GM23248 (cell line): ENCODE measurements at places on chromosomes 13 and 19. TPM values are rescaled to one million over a fixed set of nuclear protein-coding genes. Genes with fewer than 3 reads are reported as not detected.
A peak's percentile ranks its signal among the peaks of the same experiment; 100 is the strongest.

DNA sequence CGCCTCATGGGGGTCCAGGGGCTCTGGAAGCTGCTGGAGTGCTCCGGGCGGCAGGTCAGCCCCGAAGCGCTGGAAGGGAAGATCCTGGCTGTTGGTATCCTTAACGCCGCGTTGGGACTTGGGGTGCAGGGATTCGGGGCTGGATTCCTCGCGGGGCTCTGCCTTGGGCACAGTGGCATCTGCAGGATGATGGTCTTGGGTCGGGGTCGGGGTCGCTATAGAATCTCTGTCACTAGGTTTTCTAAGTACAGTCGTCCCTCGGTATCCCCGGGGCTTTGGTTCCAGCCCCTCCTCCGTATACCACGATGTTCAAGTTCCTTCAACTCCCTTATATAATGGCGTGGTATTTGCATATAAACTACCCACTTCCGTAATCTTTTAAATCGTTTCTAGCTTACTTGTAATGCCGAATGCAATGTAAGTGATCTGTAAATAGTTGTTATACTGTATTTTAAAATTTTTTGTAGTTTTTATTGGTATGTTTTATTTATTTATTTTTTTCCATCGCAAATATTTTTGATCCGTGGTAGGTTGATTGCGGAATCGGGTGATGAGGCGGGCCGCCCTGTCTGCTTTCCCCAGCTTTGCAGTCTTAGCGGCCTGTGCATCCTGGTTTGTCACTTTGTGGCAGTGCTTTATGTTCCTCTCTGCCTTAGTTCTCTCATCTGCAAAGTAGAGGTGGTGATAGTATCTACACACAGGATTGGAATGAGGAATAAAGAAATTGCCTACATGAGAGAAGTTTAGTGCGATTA lies 606 bp downstream of the ERCC5 start:
- 0 out of 2 replicates have a peak, but pooled peaks cover 5% of the 10 kb centered on the region for H3K36me3 ChIP-seq
- H3K27ac ChIP-seq, result peak overlapping the region; percentile 93
- H3K27me3 ChIP-seq, result no peaks in the 10 kb centered on the region
- DNase-seq, result peak; percentile 79
- H3K4me3 ChIP-seq, result peak overlapping the region; percentile 94

Gene TMEM205
- total RNA-seq, result 66.1 and 152 TPM in 2 replicates

Gene TEX26
- total RNA-seq, result 0.22 TPM in 1 of 2 replicates, not detected in the other

Gene SOX1
- total RNA-seq, result not detected in 2 replicates

- no peak for DNase-seq
- no peak overlapping the region for H3K27ac ChIP-seq
- H3K4me3 ChIP-seq, result no peak overlapping the region
Observed at GRCh38 chr13:90500569-90500968, 846.9 kb upstream of the MIR17HG start.

DNA sequence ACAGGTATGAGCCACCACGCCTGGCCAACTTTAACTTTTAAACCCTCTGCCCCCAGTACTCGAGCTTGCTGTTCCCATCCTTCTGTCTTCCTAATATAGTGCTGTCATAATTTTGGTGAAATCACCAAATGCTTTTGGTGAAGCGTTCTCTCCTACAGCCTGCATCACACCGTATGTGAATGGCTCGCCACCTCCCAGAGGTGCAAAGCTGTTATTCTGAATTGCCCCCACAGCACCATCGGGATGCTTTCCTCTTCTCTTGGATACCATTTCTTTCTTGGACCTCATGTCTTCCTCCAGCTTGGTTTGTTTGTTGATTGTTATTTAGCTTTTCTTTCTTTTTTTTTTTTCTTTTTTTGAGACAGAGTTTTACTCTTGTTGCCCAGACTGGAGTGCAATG lies 53.0 kb upstream of the XPO4 start:
- no peaks in the 10 kb centered on the region for H3K4me1 ChIP-seq
- H3K36me3 ChIP-seq, result no peaks in the 10 kb centered on the region
- no peak overlapping the region for H3K27ac ChIP-seq
- no peaks in the 10 kb centered on the region for H3K27me3 ChIP-seq
- no peak overlapping the region for H3K4me3 ChIP-seq
- DNase-seq, result no peak

GRCh38 chr19:10291554-10292205 lies 1.9 kb downstream of the ICAM5 start:
- no peaks in the 10 kb centered on the region for H3K36me3 ChIP-seq
- H3K4me3 ChIP-seq, result peak overlapping the region; percentile 72
- no peak overlapping the region for H3K27ac ChIP-seq
- no peaks in the 10 kb centered on the region for H3K27me3 ChIP-seq
- H3K4me1 ChIP-seq, result no peaks in the 10 kb centered on the region; the same call in 1 of the 2 replicates

- no peak for DNase-seq
- H3K36me3 ChIP-seq, result no peaks in the 10 kb centered on the region
- H3K27me3 ChIP-seq, result no peaks in the 10 kb centered on the region
- H3K4me1 ChIP-seq, result no peaks in the 10 kb centered on the region
- H3K27ac ChIP-seq, result no peak overlapping the region
Observed at GRCh38 chr13:66353664-66354063, 876.5 kb downstream of the PCDH9 start.

Gene TUBA3C
- not detected in 2 replicates for total RNA-seq

GRCh38 chr13:24713022-24713421 lies 32.8 kb downstream of the ATP12A start:
- H3K4me3 ChIP-seq, result no peak overlapping the region
- peaks cover 5% of the 10 kb centered on the region for H3K27me3 ChIP-seq
- H3K36me3 ChIP-seq, result no peaks in the 10 kb centered on the region
- no peaks in the 10 kb centered on the region for H3K4me1 ChIP-seq
- DNase-seq, result no peak

DNA sequence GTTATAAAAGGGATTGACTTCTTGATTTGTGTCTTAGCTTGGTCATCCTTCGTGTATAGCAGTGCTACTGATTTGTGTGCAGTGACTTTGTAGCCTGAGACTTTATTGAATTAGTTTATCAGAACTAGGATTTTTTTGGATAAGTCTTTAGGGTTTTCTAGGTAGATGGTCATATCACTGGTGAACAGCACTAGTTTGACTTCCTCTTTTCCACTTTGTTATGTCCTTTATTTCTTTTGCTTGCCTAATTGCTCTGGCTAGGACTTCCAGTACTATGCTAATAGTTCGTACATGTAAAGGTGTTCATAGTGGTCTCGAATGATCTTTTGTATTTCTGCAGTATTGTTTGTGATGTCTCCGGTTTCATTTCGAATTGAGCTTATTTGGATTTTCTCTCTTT lies 145.4 kb downstream of the DNAJC3 start:
- H3K27ac ChIP-seq, result no peak overlapping the region
- no peaks in the 10 kb centered on the region for H3K4me1 ChIP-seq
- DNase-seq, result no peak
- no peak overlapping the region for H3K4me3 ChIP-seq
- no peaks in the 10 kb centered on the region for H3K27me3 ChIP-seq

Gene PSG6
- not detected in 2 replicates for total RNA-seq

GRCh38 chr13:45040622-45041021 lies 51.3 kb downstream of the GPALPP1 start:
- H3K27ac ChIP-seq, result no peak overlapping the region
- peak; percentile 3 for DNase-seq
- no peak overlapping the region for H3K4me3 ChIP-seq
- no peaks in the 10 kb centered on the region for H3K4me1 ChIP-seq
- no peaks in the 10 kb centered on the region for H3K36me3 ChIP-seq

Gene CYP4F2
- not detected in 2 replicates for total RNA-seq

Gene ZNF561
- total RNA-seq, result 24.8 and 33.6 TPM in 2 replicates

- H3K27ac ChIP-seq, result no peak overlapping the region
- no peaks in the 10 kb centered on the region for H3K36me3 ChIP-seq
- H3K27me3 ChIP-seq, result no peaks in the 10 kb centered on the region; the same call in 1 of the 2 replicates
- H3K4me1 ChIP-seq, result no peaks in the 10 kb centered on the region
- H3K4me3 ChIP-seq, result no peak overlapping the region
Observed at GRCh38 chr13:77751513-77752456, 54.3 kb downstream of the SLAIN1 start.

DNA sequence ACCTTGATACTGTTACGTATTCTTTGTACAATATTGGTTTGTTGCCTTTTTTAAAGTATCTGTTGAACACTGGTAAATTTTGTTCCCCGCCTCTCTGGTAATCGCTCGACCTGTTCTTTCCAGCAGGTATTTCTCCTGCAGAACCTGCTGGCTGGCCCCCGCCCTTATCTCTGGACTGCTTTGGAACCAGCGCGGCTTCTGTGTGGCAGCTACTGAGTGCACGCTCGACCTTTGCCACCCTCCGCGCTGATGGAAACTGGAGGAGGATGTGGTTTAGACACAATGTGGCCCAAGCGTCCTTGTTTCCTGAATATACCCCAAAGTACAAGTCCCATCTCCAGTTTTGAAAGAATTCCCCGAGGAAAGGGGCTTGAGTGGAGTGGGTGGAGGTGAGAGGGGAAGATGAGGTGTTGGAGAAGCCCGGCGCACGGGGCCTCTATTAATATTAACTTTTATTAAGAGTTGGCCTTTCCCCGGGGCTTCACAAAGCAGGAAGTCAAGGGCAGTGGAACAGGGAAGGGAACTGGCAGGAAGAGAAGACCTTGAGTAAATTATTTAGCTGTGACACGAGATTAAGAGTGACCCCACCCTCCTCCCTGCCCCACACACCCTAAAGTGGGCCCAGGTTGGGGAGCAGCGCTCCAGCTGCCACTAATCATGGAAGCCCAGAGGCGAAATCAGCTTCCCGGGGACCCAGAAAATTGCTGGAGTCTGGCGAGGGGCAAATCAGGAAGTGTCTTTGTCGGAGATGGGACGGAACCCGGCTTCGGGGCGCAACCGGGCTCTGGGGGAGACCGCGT lies 16.0 kb downstream of the CDX2 start:
- DNase-seq, result no peak
- no peak overlapping the region for H3K27ac ChIP-seq

DNA sequence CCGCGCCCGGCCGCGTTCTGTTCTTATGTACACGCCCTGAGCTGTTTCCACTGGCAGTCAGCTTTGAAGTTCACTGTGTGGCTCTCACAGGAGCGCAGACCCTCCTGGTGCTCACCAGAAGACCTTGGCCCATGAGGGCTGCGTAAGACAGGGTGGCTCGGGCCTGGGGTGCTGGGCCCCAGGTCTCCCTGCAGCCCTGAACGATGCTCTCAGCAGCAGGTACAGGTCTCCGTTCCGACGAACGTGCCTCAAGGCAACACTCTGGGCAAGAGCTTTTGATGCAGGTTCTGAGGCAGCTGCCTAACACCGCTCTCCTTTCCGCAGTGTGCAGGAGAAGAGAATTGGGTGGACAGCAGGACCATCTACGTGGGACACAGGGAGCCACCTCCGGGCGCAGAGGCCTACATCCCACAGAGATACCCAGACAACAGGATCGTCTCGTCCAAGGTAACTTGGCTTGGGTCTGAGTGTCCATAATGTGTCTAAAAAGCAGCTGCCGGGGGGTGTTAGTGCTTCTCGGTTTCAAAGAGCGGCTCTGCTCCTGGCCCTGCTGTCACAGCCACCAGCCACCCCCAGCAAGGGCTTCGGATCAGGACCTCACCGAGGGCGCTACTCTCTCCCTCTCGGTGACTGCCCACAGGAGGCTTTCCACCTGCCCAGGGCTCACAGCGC lies 95.1 kb downstream of the ATP11A start:
- H3K27me3 ChIP-seq, result no peaks in the 10 kb centered on the region
- H3K36me3 ChIP-seq, result no peaks in the 10 kb centered on the region
- DNase-seq, result no peak
- H3K4me3 ChIP-seq, result no peak overlapping the region

GRCh38 chr19:29587518-29587986 lies 18.5 kb upstream of the POP4 start:
- H3K4me1 ChIP-seq, result 0 out of 2 replicates have a peak, but pooled peaks cover 4% of the 10 kb centered on the region
- DNase-seq, result peak; percentile 40
- no peaks in the 10 kb centered on the region for H3K36me3 ChIP-seq
- H3K27ac ChIP-seq, result no peak overlapping the region
- peaks cover 7% of the 10 kb centered on the region for H3K27me3 ChIP-seq
- no peak overlapping the region for H3K4me3 ChIP-seq

GRCh38 chr19:33134571-33135041 lies 2.7 kb downstream of the WDR88 start:
- H3K27ac ChIP-seq, result no peak overlapping the region
- DNase-seq, result no peak
- no peaks in the 10 kb centered on the region for H3K36me3 ChIP-seq
- H3K4me1 ChIP-seq, result 0 out of 2 replicates have a peak, but pooled peaks cover 4% of the 10 kb centered on the region
- H3K27me3 ChIP-seq, result no peaks in the 10 kb centered on the region

Gene UTP14C
- total RNA-seq, result 12.4 and 14.0 TPM in 2 replicates

GRCh38 chr13:109154146-109154545 lies 524.7 kb downstream of the MYO16 start:
- no peaks in the 10 kb centered on the region for H3K27me3 ChIP-seq
- DNase-seq, result no peak
- no peak overlapping the region for H3K4me3 ChIP-seq
- no peaks in the 10 kb centered on the region for H3K36me3 ChIP-seq

DNA sequence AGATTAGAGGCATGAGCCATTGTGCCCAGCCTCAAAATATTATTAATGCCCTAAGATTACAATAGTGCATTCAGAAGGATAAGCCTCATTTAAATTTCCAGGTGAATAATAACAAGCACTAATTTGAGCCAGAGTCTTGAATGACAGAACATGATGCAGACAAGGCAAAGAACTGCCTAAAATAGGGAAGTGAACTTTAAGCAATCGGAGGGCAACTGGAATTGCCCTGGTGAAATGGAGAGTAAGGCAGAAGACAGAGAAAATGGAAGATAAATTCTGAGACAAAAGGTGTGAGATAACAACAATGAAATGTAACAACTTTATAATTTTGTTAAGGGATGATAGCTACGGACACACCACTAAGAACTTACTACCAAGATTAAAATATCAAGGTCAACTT lies 199.9 kb downstream of the DIAPH3 start:
- no peaks in the 10 kb centered on the region for H3K4me1 ChIP-seq
- no peaks in the 10 kb centered on the region for H3K36me3 ChIP-seq
- no peak for DNase-seq
- H3K27ac ChIP-seq, result no peak overlapping the region

Gene PSG4
- total RNA-seq, result 104 and 105 TPM in 2 replicates

GRCh38 chr13:90070362-90070761 lies 1277.1 kb upstream of the MIR17HG start:
- H3K27ac ChIP-seq, result no peak overlapping the region
- peak; percentile 5 for DNase-seq
- no peaks in the 10 kb centered on the region for H3K4me1 ChIP-seq
- no peaks in the 10 kb centered on the region for H3K36me3 ChIP-seq

Gene ACP5
- 0.11 TPM in 1 of 2 replicates, not detected in the other for total RNA-seq

Gene GPR12
- not detected in 2 replicates for total RNA-seq

DNA sequence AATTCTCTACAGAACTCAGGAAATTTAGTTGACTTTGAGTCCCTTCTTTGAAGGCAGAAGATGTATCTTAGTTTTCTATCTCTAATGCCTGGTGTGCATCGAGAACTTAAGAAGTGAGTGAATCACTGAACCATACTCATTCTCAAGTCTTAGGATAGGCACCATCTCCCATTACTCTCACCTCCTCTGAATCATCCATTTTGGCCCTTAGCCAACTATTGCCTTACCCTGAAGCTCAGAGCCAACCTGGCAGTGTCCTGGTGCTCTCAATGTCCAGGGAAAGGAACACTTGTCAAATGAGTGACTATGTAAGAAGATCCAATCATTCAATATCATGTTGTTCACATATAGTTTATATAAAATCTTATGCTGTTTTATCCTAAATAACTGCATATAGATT lies 146.6 kb downstream of the RGCC start:
- H3K4me3 ChIP-seq, result no peak overlapping the region
- H3K27ac ChIP-seq, result no peak overlapping the region
- H3K27me3 ChIP-seq, result no peaks in the 10 kb centered on the region
